ENCODE measurements at places on chromosomes 16 and 17.

DNA sequence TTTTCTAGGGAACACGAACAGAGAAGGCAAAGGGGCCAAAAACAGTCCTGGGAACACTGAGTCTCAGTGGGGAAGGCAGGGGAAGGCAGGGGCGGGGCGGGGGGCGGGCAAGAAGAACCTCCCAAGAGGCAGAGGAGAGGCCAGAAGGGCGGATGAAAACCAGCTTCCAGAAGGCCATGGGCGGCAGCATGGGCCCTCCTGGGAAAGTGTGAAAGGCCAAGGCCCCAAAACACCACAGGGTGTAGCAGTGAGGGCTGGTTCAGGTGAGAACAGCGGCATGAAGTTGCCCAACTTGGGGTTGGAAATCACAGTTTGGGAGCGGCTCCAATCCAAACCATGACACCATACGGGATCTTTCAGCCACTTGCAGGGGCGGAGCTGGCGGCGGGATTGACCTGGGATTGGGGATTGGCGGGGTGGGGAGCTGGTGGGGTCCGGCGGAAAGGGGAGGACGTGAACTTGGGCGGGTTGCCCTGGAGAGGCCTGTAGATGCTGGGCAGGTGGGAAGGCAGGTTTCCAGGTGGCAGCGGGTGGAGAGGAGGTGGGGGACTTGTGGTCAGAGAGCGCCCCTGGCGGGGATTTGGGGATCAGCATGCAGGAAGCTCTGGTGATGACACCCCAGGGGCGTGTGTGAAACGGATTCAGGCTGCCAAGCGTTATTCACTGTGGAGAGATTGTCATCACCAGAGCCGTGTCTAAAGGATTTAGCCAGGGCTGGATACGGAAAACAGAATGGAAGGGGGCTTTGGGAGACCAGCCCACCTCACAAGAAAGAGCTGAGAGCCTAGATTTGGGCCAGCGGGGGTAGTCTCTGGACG is 80.9 kb downstream of the ARHGAP23 start:
- DNase-seq, result no peak

GRCh38 chr17:61478790-61479492 is 26.7 kb downstream of the TBX4 start:
- no peak for DNase-seq

GRCh38 chr17:69669441-69670178 is 255.1 kb downstream of the MAP2K6 start:
- DNase-seq, result no peak

DNA sequence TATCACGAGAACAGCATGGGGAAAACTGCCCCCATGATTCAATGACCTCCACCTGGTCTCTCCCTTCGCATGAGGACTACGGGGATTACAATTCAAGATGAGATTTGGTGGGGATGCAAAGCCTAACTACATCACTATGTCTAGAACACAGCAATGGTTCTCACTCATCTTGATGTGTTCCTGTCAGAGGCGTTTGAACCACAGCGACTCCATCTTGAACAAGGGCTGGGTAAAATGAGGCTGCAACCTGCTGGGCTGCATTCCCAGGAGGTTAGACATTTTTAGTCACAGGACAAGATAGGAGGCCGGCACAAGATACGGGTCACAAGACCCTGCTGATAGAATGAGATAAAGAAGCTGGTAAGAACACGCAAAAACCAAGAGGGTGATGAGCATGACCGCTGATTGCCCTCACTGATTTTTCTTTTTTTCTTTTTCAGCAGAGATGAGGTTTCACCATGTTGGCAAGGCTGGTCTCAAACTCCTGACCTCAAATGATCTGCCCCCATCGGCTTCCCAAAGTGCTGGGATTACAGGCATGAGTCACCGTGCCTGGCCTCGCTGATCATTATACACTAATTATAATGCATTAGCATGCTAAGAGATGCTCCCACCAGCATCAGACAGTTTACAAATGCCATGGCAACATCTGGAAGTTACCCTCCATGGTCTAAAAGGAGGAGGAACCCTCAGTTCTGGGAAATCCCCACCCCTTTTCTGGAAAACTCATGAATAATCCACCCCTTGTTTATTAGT is 3.0 kb upstream of the PPY start:
- DNase-seq, result no peak

GRCh38 chr17:58605986-58606385 is 85.9 kb downstream of the TEX14 start:
- no peak for DNase-seq

- DNase-seq, result no peak
Measured at GRCh38 chr16:19835968-19836421, 48.7 kb downstream of the GPRC5B start.

DNA sequence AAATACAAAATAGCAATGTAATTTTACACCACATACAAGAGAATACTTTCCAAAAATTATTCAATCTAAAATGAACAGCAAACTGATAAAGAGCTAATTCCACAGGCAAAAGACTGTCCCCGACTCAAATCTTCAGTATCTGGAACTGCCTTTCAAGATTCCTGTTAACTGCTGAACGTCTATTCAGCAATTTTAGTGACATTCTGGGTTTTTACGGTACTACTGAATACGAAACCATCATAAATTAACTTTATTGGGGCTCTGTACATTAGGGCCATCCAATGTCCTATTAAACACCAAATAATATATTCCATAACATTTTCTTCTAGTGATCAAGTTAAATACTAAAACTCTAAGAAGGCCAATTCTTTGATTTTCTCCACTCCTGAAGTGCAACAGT is 1.6 kb downstream of the FBXL20 start:
- DNase-seq, result no peak

- no peak for DNase-seq
Measured at GRCh38 chr17:13477180-13477611, 124.5 kb downstream of the HS3ST3A1 start.

GRCh38 chr17:4422864-4423263 is 10.9 kb upstream of the SPNS3 start:
- no peak for DNase-seq

DNA sequence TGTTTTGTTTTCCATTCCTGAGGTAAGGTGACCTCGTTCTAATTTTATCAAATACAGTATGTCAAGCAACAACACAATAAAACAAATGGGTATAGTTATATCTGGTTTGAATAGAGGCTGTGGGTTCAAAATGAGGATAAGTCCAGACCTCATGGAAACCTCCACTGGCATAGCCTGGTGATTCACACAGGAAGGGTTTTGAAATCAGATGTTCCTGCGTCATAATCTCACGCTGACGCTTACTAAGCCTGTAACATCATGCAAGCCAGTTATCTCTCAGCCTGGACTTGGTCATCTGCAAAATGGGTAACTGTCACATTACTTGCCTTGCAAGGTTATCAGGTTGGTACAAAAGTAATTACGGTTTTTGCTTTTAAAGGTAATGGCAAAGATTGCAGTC is 1056.3 kb upstream of the EEF2KMT start:
- no peak for DNase-seq

GRCh38 chr16:57600048-57600835 is 28.2 kb upstream of the ADGRG1 start:
- no peak for DNase-seq

DNA sequence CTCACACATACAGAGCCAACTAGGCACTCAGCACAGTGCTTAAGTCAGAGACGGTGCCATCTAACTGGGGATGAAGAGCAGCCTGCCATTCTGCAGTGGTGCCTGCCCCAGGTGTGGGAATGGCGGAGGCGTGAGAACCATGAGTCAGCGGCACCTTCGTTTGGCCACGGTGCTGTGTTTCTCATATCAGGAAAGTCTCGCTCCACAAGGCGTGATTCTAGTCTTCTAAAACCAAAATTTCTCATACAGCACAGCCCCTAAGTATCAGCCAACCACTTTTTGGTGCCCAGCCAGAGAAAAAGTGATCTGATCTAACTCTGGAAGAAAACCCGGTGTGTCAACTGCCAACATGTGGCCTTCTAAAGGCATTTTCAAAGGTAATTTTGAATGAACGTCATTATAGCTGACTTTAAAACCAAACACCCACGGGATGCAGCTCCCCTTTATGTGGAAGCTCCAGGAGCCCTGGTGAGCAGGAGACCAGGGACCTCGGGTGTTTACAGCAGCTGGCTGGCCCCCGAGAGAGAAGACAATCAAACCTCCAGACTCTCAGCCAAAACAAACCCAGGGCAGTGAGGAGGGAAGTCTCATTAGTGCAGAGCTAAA is 54.6 kb downstream of the ABCC12 start:
- DNase-seq, result no peak

- no peak for DNase-seq
Measured at GRCh38 chr16:46733319-46733830, 14.8 kb downstream of the MYLK3 start.

DNA sequence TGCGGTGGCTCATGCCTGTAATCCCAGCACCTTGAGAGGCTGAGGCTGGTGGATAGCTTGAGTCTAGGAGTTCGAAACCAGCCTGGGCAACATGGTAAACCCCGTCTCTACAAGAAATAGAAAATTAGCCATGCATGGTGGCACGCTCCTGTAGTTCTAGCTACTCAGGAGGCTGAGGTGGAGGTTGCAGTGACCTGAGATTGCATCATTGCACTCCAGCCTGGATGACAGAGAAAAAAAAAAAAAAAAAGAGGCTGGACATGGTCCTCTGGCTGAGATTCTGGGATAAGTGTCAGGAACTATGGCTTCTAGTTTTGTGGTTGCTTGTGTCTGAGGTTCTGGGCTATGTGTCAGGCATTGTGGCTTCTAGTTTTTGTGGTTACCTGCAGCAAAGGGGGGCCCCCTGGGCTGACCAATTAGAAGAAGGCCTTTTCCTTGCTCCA is 7.0 kb downstream of the KSR1 start:
- DNase-seq, result no peak

- no peak for DNase-seq
Measured at GRCh38 chr16:77836801-77837200, 48.4 kb downstream of the VAT1L start.

GRCh38 chr17:75652934-75653549 is 13.9 kb downstream of the RECQL5 start:
- DNase-seq, result no peak

- DNase-seq, result no peak
Measured at GRCh38 chr16:8878523-8878911, 3.6 kb upstream of the LITAFD start.

GRCh38 chr16:86286991-86287663 is 223.2 kb upstream of the FOXF1 start:
- DNase-seq, result no peak

DNA sequence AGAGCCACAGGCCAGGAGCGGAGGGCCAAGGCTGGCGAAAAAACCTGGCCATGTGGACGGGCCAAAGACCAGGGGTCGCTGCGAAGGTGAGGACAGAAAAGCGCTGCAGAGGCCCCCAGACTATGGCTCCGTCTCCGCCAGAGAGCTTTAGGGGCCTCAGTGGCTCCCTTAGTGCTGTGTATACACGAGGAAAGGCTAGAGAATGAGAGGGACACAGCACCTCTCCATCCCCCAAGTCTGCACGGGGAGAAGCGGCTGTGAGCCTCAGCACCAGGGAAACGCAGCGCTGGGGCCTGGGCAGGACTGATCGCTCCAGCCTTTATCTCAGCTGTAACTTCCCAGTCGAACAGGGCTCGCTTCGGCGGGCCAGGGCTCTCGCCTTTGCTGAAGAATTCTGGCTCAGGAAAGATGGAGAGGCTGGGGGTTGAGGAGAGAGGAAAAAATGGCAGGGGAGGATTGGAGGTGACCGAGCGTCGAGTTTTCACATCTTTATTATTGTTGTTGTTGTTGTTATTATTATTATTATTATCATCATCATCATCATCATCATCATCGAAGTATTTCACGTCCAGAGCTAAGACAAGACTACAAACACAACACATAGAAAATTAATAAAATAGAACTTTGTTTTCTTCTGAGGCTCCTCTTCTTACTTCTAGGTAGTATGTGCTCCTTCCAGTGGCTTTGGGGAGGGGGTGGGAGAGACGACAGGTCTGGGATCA is 1.9 kb upstream of the HOXB5 start:
- DNase-seq, result no peak

GRCh38 chr16:30947541-30947858 is 1.4 kb upstream of the ORAI3 start:
- DNase-seq, result no peak

DNA sequence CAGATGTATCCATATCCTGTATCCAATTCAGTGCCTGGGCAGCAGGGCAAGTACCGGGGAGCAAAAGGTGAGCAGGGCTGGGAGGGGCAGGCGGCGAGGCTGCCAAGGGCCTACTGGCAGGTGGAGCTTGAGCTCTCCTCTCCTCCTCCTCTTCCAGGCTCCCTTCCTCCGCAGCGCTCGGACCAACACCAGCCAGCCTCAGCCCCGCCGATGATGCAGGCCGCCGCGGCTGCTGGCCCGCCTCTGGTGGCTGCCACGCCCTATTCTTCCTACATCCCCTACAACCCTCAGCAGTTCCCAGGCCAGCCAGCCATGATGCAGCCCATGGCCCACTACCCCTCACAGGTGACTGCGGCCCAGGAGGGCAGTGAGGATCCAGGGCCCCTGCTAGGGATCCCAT is 11.6 kb downstream of the ATXN2L start:
- no peak for DNase-seq

DNA sequence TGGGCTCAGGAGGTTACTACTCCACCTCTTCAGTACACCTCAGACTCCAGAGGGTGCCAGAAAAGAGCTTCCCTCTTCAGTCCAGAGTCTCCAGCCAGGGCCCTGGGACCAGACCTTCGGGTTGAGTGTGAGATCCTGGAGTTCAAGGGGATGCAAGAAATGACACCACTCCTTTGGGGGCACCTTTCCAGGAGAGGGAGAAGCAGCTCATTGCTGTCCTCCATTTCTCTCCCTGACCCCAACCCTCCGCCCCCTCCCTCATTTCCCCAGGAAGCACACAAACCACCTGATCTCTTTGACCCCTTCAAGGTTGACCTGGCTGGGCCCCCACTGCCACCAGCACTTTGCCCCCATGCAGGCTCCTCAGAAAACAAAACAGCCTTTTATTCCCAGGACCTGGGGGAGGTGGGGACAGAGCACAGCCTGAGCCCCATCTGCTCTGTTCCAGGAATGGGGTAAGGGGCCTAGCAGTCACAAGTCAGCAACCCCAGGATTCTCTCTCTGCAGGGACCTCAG is 21.4 kb downstream of the CDH5 start:
- no peak for DNase-seq

All from NCI-H187 (cell line).